ENCODE measurements at places on chromosomes 11 and 22.
A peak's percentile ranks its signal among the peaks of the same experiment; 100 is the strongest.

- no peak for DNase-seq
These were observed 31.7 kb downstream of the PAX6 start for GRCh38 chr11:31779374-31779791.

GRCh38 chr11:80317612-80318011 lies 876.8 kb upstream of the TENM4 start:
- no peak for DNase-seq

DNA sequence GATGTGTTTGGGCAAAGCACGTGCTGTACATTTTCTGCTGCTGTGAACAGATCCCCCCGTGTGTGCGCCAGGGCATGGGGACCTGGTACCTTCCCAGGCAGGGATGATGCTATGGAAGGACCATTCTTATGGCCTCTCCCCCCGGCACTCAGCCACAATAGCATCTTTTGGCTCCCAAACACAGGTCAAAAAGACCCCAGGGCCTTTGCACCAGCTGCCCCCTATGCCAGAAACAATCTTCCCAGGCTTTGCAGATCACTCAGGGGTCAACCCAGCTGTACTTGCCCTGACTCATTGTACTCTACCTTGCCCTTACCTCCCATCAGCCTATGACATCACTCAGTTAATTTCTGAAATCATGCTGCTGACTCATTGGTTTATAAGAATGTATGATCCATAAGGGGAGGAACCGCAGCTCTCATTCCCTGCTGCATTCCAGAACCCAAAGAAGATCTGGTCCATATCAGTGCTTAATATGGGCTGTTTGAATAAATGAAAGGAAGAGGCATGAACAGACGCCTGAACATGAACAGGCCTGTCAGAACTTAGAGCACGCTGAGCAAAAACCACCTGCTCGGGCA lies 100.7 kb downstream of the CELSR1 start:
- no peak for DNase-seq

DNA sequence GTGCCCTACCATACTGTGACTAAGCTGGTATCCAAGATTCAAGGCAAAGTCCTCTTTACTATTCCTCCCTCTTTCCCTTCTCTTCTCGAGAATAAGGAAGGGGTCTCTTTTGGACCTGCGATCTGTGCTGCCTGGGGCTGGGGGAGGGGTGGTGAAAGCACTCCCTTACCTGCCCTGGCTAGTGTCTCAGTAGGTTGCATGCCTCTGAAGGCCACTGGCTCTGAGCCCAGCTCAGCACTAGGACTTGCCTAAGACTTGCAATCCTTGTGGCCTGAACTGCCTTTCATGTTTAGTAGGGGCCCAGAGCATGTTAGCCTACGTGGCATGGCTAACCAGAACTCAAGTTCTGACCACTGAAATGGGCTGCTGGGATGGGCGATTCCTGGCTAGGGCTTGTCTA lies 13.0 kb upstream of the REXO2 start:
- DNase-seq, result no peak

GRCh38 chr22:35552196-35552842 lies 11.7 kb downstream of the RASD2 start:
- peak; percentile 69 for DNase-seq

Data from activated effector memory CD4-positive, alpha-beta T cell treated with Interleukin-2 at 50 U/mL for 16 hours (primary cell).